NCI-H82 (cell line): ENCODE measurements at places on chromosomes 12 and 14.

DNA sequence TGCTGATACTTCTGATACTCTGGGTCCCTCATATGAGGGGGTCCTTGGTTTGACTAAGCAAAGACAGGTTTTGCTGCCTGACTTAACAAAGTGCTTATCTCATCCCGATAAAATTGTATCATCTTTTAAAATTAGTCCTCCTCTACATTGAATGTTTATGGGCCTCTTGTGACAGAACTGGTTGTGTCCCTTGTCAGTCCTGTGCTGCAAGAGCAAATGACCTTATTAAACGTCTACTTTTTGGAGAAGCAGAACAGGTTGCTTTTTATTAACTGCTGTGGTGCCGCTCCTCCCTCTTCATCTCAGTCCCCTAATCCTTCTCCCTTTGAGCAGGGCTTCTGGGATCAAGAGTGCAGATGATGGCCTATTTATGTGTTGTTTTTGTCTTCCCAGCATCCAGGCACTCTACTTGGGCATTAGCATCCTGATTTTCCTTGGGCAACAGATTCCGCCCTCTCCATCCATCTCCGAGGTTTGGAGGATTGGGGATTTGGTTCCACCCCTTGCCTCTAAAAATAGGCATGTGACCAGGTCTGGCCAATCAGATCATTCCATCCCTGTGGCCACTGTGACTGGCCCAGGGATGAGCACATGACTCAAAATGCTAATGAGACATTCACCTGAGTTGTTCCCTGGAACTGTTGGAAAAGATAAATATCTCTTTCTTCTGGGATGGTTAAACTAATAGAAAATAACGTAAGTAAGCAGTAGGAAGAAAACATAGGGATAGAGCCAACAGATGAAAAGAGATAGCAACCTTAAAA lies 2.9 kb upstream of the DENR start:
- DNase-seq: peak; percentile 62

- no peak for DNase-seq
Measured at GRCh38 chr14:81157431-81157830, 63.3 kb downstream of the GTF2A1 start.

DNA sequence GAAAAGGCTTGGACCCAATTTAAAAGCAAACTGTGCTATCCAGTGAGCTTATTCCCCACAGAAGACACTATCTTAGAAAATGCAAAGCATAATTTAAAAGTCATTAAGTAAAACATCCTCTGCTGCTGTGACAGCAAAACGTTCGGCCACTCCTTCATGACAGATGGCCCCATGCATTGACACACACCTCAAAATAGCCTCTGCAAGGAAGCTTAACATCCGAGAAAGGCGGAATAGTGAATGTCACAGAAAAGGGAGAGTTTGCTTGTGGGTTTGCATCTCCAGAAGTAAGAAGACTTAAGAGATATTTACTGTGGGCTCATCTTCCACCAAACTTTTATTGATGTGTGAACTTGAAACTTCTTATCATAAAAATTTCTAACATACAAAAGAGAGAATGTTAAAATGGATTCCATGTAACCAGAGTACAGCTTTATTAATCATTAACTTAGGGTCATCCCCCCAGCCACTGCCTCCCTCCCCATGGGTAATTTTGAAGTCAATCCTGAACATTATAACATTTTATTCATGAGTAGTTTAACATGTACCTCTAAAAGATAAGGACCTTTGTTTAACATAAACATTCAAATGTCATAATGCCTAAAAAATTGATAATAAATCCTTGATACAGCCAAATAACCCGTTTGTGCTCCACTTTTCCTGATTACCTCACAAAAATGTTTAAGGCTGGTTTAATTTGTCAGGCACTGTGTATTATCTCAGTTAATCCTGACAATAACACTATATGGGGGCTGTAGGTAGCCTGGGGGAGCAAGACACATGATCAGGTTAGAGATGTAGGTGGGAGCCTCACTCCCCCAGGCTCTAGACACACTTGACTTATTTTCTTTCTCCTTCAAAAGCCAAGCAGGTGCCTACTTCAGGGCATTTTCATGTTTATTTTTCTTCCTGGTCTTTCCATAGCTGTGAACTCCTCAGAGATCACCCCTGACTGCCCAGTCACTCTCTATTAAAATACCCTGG lies 119.7 kb upstream of the TMCC3 start:
- peak; percentile 20 for DNase-seq

DNA sequence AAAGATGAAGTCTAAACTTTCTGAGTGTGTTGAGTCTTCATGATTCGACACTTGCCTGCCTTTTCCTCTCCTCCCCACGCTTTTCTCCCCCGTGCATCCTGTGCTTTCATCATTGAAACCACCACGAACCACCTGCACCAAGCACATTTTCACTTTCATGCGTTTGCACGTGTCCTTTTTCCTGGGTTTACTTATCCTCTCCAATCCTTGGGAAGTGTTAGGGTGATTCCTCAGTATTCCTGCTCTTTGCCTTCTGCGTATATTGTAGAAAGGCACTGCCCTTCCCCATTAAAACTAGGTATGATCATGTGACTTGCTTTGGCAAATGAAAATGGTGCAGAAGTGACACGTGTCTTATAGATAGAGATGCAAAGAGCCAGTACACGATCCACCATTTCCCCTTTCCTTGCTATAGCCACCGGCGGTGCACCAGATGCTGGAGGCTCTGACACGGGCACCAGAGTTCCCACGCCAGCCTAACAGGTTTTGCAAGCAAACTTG lies 106.6 kb downstream of the BRMS1L start:
- no peak for DNase-seq

- DNase-seq: peak; percentile 5
Measured at GRCh38 chr12:89098441-89099112, 253.7 kb downstream of the DUSP6 start.

DNA sequence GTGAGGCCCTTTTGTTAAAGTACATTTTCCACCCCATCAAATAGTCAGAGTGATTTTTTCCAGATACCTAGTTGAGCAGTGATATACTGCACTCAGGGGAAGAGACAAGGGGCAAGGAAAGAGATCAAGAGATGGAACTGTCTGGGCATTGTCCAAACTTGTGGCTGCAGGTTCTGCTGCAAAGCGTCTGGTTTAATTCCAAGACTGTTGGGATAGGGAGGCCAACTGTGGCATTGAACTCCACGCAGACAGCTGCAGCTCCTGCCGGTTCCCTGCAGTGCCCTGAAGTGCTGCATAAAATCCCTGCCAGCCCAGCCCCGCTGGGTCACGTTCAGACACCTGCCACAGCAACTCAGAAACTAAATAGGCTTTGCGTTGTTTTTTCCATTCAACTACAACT lies 30.5 kb downstream of the RPH3A start:
- DNase-seq: no peak

DNA sequence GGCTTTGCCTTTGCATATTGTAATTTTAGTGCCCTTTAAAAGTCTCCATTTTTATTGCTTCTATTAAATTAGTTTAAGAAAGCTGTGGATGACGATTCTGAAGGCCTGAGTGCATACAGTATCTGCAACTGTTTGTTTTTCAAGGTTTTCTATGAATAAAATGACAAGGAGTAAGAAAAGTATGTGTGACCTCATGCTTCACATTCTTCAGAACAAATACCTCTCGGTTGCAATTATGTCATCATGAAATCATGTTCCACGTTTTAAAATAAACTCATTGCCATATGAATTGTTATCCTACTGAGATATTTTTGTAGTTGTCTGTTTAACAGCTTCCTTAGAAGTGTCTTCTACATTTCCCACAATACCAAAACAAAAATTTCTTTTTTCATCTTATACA lies 374.6 kb downstream of the MDGA2 start:
- DNase-seq: no peak

DNA sequence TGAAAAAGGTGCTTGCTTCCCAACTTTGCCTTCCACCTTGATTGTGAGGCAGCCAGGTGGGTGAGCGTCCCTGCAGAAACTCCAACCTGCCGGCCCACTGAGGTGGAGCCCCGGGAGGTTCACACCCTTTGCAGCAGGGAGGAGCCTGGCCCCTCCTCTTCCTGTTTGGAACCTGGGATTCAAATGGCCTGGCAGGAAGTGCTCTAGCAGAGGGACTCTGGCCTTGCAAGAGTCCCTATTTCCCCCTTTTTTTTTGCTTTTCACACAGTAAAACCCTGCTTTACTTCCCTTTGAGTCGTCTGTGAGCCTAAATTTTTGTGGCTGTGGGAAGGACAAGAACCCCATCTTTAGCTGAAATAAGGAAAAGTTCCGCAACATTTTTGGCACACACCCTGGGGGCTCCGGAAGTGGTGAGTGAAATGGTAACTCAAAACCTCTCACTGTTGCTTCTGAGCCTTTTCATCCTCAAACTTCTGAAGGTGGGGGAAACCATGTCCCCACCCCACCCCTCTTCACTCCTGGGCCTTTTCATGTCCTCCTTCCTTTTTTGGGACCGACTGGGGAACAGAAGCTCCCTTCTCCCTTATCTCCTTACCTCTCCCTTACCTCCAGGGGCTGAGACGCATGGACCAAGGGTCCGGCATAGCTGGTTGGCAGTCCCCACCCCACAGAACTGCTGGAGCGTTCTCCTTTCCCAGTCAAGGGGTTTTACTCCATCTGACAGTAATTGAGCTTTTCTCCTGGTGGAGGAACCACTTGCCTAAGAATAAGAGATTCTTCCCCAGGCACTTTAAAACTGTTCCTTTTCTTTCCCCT lies 102.0 kb downstream of the KCNMB4 start:
- no peak for DNase-seq

DNA sequence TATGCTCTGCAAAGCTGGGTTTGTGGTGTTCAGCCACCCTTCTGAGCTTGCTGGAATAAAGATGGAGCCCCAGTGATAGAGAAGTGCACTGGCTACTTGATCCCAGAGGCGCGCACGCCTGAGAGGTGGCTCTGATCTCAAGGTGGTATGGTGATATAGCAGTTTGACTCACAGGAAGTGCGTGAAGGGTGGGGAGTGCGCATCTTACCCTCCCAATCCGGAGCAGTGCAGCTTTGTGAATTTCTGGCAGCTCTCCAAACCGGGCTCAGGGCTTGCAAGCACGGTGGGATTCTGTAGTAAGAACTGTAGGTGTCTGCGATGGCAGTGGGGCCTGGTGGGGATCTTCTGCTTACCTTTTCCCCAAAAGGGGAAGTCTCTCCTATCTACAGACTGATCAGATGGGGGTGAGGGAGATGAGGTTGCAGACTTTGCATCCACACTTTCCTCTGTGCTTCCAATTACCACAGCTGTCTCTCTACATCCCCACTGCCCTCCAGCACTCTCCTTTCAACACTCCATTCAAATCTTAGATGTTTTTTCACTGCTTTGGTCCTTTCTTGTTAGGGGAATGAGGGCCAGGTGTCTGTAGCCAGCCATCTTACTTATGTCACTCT lies 197.4 kb upstream of the SLC38A2 start:
- DNase-seq: no peak

DNA sequence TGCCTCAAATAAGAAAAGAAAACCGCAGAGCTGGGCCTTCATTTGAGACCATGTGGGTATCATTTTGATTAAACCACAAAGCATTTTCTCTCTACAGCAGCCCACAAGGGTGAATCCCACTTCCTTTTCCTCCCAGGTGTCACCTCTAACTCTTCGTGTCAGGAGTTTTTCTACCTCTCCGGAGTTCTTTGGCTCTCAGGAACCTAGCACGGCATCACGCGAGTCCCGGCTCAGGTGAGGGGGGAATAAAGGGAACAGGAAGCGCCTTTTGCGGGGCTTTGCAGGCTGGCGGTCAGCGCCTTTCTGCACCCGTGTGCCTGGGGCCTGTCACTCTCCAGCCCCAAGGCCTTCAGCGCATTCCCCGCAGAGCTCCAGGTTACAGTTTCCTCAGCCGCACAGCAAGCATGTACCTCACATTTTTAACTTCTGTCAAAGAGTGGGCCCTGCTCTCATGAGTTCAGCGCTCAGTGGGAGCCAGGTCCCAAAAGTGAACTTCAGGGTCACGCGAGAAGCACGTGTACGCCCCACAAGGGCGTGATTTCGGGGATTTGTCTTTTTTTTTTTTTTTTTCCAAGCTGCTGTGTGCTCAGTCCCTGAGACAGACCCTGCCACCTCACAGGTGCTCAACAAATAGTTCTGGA lies 740 bp upstream of the PRPF40B start:
- peak; percentile 67 for DNase-seq

- no peak for DNase-seq
Measured at GRCh38 chr12:68536885-68537485, 73.7 kb upstream of the RAP1B start.

GRCh38 chr12:57852200-57852599 lies 5.7 kb upstream of the CTDSP2 start:
- DNase-seq: no peak

DNA sequence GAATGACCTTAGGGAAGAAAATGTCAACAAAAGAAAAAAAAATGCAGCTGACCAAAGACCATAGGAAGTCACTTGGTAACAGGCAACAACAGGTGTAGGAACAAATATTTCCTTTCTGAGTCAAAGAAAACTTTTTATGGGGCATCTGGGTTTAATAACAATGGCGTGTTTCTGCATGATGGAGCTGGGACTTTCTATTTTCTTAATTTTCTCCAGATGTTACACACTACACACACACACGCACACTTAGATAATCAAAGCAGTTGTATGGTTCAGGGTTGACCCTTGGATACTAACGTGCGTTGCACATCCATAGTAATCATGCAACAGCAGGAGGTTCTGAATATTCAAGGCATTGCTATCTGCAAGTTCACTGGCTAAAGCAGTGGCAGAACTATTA lies 47.9 kb upstream of the NTF3 start:
- no peak for DNase-seq

DNA sequence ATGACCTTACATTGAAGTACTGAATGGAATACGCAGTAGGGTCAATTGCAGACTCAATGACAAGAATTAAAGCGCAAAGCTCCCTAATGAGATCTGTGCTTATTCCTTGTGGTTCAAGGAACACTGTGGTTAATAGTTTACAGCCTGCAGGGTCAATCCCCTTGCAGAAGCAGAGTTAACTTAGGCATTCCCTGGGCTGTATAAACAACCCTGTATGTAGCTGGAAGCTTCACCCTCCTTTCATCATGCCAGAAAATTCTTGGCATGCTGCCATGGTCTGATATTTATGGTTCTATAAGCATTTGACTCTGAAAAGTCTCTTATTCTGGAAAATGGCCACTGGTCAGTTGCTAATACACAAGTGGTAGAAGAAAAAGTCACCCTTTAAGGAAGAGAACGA lies 227.7 kb downstream of the NOVA1 start:
- DNase-seq: peak; percentile 74

DNA sequence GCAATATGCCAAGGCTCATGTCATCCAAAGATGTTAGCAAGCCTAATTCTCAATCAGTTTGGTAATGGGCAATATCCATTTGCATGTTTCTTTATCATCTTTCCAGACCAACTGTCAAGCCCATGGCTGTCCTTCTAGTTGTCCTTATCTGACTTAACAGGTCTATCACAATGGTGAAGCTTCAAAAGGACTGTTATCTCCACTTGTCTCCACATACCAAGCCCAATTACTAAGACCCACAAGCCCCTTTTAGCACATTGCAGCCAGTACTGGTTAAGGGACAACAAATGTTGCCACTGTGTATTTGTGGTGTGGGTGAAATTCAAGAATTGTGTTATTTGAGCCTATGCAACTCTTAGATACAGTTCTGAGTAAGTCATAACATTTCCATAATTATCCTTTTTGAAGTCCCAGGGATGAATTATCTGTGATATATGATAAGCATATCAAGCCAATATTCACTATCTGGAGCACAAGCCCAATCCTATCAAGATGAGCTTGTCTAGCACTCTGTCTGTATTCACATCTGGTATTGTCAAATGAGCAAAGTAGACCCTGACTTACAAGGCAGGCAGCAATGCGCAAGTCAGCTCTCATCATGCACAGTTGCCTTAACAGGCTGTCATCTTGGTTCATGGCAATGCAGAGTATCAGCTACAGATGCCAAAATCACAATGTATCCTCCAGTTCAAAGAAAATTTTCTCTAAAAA lies 19.3 kb upstream of the ST8SIA1 start:
- no peak for DNase-seq

- DNase-seq: peak; percentile 66
Measured at GRCh38 chr12:54238531-54238930, 41.4 kb downstream of the CBX5 start.

GRCh38 chr14:96914571-96915128 lies 117.5 kb downstream of the VRK1 start:
- DNase-seq: no peak
